ENCODE measurements at places on chromosomes 2 and 18.

GRCh38 chr18:63895190-63895589 is 7.7 kb downstream of the SERPINB2 start:
- no peak for DNase-seq

- DNase-seq: no peak
These were observed 59.0 kb downstream of the BIN1 start for GRCh38 chr2:127047716-127048617.

GRCh38 chr2:169362118-169362893 is at the start of gene LRP2:
TSS of gene LRP2 (minus strand) at chr2:169362534. CDS start at chr2:169362399, 135 bp downstream.
- peak; percentile 13 for DNase-seq

- DNase-seq: no peak
These were observed 1957.7 kb upstream of the CELF4 start for GRCh38 chr18:39523281-39523680.

- DNase-seq: no peak
These were observed 4.9 kb upstream of the PHLPP1 start for GRCh38 chr18:62710417-62710816.

- no peak for DNase-seq
These were observed 14.0 kb downstream of the DNAH7 start for GRCh38 chr2:196054631-196055030.

- no peak for DNase-seq
These were observed 15.1 kb downstream of the SPTBN1 start for GRCh38 chr2:54471221-54471711.

DNA sequence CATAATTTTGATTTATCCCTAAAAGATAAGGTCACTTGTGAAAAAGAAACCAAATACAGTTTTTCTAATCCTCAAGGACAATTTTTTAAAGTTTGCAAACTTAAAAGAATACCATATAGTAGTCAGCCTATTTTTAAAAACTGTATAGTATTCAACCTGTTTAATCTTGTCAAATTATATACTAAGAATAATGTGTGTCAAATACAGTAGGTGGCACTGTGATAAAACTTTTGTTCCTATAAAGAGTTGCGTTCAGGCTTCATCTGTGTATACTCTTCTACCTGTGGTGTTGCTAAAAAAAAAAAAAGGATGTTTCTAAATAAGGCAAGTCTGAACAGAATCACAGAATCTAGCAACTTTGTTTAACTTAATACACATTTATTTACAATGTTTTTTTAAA is 68.6 kb downstream of the CCDC138 start:
- DNase-seq: no peak

DNA sequence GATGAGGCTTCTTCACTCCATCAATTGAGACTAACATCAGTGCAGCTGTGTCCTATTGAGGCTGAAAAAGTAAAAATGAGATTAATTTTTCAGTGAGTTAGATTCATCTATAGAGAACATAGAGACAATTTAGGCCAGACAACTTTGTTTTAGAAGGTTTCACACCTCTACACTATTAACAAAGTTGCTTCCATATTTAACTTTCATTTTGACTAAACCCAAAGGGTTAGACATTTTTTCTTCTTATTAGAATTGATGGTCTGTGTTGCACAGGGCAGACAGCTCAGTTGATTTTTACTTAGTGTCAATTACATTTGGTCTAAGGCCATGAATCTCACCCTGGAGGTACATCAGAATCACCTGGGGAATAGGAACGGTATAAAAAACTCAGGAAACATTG is 130.2 kb upstream of the NXPH2 start:
- no peak for DNase-seq

Data from CD4-positive, alpha-beta T cell treated with Interleukin-17A for 4 hours (primary cell).